GM10248 (cell line): ENCODE measurements at places on chromosomes 3 and 15.

DNA sequence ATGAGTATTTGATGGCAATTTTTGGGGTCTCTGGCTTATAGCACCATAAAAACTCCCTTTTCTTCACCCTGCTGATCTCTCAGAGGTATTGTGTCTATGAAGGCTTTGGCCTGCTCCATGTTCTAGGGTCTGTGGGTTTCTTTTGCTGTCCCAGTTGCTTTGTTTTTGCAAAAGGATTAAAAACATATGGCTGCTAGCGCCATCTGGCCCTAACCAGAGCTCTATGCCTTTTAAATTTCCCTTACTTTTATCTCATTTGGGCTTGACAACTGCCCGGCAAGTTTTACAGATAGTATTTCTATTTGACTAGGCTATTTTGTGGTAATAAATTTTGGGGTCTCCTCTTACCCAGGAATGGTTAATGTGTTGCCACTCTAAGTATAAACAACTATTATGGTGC is 6.4 kb upstream of the GHRL start:
- no peak for DNase-seq

- no peak for DNase-seq
Observed at GRCh38 chr15:74449095-74449494, 11.9 kb downstream of the UBL7 start.

- DNase-seq: no peak
Observed at GRCh38 chr3:115186351-115187148, 39.5 kb upstream of the ZBTB20 start.

GRCh38 chr3:124699686-124700396 is 30.4 kb upstream of the UMPS start:
- no peak for DNase-seq

GRCh38 chr15:71364117-71364584 is 248.9 kb downstream of the THSD4 start:
- DNase-seq: no peak

DNA sequence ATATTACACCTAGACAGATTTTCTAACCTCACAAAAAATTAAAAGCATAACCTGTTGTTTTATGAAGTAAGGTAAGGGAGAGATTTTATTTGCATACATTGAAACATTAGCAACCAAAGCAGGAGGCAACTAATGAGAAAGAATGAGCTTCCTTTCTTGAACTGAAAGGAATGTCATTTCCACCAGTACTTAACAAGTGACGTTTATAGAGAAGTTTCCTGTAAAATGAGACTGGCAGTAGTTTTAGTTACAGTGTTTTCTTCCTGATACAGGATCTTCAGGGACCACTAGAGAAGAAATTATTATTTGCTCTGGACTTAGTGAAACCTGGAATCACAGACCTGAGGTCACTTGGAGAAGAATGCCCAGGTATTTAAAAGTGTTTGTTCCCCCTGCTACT is 27.4 kb upstream of the FRMD5 start:
- DNase-seq: no peak

GRCh38 chr15:93072011-93072410 is 17.0 kb downstream of the RGMA start:
- DNase-seq: no peak

- DNase-seq: no peak
Observed at GRCh38 chr3:46928282-46928681, 48.3 kb downstream of the CCDC12 start.

GRCh38 chr15:85540085-85540797 is 159.8 kb downstream of the AKAP13 start:
- DNase-seq: no peak

DNA sequence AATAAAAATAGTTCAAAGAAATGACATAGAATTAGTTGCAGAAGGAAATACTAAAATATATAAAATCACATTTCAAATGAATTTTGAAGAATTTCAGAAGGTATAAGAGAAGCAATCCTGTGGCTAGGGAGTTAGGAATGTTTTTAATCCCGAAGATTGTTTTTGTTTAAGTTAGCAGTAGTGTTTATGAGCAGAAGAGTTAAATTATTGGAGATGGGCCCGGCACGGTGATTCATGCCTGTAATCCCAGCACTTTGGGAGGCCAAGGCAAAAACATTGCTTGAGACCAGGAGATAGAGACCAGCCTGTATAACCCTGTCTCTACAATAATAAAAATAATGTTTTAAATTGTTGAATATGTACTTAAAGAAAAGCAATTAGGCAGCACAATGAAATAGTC is 432.5 kb downstream of the MFSD1 start:
- no peak for DNase-seq

DNA sequence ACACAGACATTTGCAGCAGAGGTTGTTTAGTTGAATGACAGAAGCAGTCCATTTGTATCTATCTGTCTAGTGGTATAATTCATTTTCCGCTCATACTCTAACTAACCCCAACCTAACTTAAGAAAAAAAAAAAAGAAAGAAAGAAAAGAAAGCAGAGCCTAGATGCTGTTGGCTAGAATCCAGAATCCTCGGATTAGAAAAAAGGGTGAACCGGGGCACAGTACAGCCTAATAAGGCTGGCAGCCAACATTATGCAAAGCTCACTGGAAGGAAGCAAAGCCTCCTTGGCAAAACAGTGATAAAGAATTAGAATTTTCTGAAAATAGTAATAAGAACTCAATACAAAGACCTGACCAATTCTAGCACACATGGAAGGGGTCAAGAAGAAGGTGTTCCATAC is 640.8 kb downstream of the TUSC7 start:
- DNase-seq: no peak

GRCh38 chr15:76057332-76058000 is 2.3 kb upstream of the TMEM266 start:
- peak; percentile 47 for DNase-seq

- no peak for DNase-seq
Observed at GRCh38 chr3:177739461-177739860, 542.2 kb upstream of the TBL1XR1 start.

DNA sequence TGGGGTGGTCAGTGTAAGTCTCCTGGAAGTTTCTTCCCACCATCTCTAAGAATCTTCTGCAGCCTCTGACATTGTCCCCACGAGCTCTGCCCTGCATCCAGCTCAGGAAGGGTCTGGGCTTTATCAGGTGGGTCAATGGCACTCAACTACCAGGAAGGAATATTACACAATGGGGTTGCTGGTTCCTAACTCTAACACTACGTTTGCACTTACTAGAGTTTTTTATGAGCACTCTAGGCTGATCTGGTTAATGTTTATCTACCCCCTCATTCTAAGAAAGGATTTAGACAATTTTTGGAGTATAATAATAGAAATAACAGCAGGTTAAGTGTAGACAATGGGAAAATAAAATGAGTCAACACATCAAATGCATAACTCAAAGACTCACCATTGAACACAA is 411.1 kb upstream of the RGMA start:
- no peak for DNase-seq

DNA sequence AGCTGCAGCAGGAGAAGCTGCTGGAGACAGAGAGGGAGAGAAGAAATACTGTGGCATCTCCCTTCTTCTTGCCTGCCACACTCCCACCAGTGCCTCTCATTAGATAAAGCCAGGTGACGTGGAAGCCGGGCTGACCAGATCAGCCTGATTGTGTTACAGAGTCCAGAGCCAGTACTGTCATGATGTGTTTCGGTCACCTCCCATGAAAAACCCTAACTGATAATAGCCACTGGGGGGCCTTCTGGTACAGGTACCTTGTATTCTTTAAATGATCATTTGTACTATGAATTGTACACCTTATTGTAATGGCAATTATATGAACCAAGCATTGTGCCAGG is 125.8 kb upstream of the TMEM108 start:
- DNase-seq: no peak

GRCh38 chr15:49718846-49719245 is 98.0 kb downstream of the DTWD1 start:
- DNase-seq: no peak

DNA sequence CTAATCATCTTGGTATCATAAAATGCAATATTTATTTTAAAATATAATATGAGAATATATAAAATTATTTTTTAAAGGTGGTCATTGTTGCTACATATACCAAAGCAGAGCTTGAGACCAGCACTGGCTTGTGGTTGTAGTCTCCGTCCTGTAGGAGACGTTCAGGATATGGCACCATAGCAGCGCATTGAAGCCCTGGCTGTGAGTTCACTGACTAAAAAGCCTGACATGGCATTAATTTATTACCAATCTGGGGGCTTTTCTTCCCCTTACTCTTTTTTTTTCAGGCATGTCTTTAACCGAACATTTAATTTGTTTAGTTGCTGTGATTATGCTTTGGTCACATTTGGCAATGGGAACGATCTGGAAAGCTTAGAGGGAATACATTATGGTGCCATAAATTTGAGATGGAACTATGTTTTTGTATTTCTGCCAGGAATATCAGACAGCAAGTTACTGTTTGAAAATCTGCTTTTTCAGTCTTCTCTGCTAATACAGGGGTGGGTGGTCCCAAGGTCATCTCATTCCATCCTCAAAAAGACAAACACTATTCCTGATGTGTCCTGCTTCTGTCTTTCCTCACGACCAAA is 108.5 kb downstream of the ZIC4 start:
- DNase-seq: no peak

GRCh38 chr3:123562547-123562946 is 22.3 kb downstream of the HACD2 start:
- no peak for DNase-seq

DNA sequence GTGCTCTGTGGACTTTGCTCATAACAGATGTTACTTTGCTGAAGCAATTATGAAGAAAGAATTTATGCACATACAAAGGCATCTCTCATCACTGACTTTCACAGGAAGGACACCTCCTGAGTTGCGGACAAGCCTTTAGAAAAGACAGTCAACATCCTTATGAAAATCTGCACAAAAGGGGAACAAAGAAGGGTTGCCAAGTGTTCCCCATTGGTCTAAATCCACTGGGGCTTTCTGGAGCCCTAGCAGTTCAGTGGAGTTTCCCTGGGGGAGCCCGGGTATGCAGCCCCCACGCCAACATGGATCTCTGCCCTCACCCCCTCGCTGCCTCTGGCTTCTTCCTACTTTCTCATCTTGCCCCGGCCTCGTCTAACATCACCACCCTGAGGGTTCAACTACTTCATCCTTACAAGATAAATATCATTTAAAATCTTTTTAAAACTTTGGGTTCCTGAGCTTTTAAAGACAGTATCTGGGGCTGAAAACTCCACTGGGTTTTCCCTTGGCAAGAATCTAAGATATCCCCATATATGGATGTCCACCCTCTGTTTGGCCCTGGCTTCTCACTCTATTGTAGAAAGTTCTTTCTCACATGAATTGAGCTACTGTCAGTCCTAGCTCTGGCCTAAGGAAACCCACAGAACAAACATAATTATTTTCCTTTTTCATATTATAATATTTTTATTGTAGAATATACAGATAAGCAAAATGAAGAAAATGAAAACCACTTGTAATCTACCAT is 207.9 kb upstream of the RGMA start:
- DNase-seq: no peak
